ENCODE measurements at places on chromosomes 11 and 22.

- no peak for DNase-seq
Observed at GRCh38 chr11:70437111-70437784, 38.9 kb downstream of the CTTN start.

DNA sequence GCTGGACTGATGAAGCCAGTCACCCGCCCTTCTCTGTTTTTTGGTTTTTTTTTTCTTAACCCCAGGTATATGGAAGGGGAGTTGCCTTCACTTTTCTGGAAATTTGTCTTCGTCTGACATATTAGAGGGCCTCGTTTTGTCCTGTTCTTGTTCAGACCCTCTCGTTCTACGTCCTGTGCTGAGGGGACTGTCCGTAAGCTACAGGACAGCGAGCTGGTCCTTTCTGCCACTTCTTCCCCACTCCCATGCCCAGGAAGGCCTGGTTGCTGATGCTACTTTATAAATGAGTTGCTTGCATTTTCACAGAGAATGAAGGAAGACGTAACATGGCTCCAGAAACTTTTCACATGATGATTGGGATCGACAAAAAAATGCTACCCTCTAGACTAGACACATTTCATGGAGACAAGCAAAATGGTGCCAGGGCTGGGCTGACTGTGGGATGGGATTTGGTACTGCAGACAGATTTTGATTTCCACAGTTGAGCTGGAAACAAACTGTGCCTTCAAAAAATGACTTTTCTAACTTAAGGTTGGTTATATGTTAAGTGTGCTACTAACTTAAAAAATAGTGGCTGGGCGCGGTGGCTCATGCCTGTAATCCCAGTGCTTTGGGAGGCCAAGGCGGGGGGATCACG, 27.2 kb upstream of the CRKL start:
- DNase-seq, result no peak

- DNase-seq, result no peak
Observed at GRCh38 chr11:43578346-43579170, 102.0 kb upstream of the HSD17B12 start.

- no peak for DNase-seq
Observed at GRCh38 chr11:126132319-126132718, 69.7 kb upstream of the CDON start.

GRCh38 chr11:123822599-123822998, 16.4 kb upstream of the OR6M1 start:
- DNase-seq, result no peak

GRCh38 chr11:122751292-122752070, 86.8 kb upstream of the CRTAM start:
- no peak for DNase-seq

DNA sequence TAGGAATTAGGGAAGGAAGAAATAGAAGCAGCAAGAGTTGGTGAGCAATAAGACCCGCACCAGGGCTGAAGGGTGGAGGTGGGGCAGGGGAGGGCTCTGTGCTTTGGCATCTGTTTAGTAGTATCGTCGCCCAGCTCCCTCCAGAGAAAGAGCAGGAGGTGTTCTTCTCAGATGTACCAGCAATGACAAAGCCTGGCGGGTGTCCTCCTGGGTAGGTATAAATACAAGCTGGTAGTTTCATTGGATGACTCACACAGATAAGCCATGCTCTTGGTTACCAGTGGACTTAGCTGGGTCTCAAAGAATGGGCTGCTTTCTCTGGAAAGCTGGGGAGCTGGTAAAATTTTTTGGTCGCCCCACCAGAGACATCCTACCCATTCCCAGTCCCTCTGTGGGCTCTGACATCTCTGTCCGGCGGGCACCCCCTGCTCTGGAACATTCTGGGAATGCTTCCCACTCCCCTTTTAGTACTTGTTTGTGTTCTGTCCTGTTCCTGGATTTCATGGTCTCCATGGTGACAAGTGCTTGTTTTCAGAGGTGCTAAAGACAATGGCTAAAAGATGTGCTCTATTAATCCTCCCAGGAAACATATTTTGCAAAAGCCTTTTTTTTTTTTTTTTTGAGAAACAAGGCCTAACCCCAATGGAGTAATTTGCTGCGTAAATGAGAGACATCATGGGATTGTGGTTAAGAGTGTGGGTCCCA, 15.4 kb upstream of the TUBA8 start:
- no peak for DNase-seq

DNA sequence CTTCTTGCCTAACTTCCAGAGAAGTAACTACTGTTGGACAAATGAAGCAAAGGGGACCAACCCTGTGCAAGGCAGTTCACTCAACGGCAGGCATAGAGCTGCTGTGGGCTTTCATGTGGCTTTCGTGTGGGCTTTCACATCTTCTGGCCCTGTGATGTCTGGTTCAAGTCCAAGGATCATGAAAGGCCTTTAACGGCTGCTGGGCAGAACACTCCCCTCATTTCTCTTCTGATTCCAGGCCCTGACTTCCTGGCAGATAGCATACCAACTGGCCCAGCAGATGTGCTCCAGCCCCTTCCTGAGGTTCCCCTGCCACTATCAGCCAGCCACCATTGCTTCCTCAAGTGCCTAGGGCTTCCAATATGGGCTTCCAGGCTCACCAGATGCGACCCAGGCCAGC, 28.7 kb upstream of the CTR9 start:
- no peak for DNase-seq

DNA sequence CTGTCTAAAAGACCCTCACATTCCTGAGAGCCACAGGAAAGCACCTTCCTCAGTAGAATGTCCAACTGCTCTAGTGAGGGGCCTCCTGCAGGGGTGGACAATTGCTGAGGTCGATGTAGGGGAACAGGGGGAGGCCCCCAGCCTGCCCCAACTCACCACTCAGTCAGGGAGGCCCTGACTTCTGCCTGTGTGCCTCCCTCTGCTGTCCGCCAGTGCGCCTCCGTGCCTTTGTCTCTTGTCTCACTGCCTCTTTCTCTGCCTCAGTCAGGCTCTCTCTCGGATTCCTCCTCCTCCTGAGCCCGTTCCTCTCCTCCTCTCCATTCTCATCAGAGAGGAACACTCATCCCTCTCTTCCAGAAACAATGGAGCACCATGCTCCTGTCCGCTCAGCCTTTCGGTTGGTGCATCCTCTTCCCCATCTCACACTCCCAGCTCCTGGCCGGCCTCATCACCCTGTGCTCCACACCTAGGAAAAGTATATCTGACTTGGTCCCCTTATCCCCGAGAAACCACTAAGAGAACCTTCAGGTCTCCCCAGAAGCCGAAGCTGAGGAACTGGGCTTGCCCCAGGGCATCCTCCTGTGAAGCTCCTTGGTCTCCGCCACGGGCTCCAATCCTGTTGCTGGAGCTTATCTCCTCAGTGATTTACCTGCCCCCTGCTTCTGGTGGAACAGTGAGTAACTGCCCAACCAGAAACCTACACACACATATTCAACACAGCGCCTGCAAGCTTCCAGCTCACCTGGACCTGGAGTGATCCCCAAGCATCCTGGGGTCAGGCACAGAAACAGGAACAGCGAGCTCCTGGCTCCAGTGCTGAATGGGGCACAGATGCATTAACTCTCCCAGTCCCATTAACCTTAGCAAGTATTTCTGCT, 2.3 kb downstream of the B3GAT1 start:
- DNase-seq, result no peak

DNA sequence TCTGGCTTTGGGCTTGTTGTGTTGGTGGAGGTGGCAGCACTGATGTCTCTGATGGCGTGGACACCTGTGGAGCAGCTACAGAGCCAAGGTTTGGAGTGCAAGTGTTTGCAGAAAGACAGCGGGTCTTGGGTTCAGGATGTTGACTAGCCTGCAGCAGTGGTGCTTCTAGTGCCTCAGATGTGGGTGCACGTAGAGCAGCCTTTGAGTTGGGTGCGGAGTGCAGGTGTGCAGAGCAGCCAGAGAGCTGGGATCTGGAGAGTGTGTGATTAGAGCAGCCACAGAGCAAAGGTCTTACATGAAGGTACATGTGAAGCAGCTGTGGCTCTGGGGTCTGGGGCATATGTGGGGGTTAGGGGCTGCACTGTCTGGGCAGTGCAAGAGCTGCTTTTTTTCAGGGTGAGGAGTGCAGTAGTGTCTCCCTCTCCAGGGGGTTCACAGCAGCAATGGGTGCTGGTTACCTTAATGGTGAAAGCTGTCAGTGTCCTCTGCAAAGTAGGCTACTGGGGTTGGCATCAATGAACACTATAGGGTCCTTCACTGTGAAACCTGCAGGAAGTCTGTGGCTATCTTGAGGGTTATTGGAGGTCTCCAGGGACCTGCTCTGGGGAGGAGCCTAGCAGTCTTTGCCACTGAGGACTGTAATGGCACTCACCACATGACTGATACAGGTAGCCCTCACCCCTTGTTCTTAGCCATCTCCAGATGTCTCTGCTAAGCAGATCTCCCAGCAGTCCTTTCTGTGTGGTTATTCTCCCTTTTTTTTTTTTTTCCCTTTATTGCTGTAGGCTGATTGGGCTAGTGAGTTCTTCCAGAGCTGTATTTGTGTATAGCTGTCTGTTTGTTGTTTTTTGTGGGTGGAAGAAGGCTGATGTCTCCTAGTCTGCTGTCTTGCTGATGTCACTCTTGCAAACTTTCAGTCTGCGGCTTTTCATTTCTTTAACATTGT, 14.3 kb downstream of the BIRC2 start:
- DNase-seq, result no peak

GRCh38 chr11:68338051-68338780, 25.8 kb downstream of the LRP5 start:
- DNase-seq, result no peak

DNA sequence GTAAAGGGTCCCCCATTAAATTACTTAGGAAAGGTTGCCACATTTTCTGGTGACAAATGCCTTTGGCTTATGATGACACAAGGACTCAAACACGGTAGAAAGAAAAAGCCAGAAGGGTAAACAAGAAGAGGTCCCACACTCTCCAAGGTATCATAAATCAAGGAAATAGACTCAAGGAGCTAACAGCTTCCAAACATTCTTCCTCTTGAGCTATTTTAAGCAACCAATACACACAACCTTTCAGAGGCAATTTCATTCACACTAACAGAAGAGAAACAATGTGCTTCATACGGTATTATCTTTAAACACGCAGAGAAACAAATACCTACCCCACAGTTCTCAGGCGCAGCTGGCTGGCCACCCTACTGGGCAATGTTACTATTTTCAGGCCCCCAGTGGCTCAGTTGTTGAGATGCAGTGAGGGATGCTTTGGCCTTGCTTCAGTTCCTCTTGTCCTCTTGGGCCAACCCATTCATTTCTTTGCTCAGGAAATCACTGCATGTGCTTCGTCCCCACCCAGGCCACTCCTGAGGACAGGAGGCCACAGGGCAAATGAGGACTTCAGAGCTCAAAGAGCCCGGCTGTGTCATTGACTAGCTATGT, 15.8 kb downstream of the ABTB2 start:
- DNase-seq, result no peak

- peak; percentile 88 for DNase-seq
Observed at GRCh38 chr11:66344550-66345315, at the start of gene BRMS1. Gene BRMS1 (minus strand): TSS chr11:66345104. CDS start chr11:66342234, 2,870 bp downstream.

DNA sequence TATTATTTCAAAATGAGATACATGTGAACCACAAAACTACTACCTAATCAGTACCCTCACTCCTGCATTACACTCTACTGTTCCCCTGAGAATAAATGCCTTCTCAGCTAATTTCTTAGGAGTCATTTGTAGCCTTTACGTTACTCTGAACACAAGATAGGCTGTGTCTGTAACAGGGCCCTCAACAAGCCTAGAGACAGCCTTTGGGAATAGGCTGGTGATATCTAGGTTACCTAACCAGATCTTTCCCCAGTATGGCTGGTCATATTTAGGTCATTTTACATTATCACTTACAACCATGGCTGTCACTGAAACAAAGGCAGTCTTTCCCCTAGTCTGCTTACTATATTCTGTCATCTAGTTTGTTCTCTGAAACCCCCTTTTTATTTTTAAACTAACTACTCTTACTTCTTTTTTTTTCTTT, 14.2 kb downstream of the ATM start:
- DNase-seq, result no peak

DNA sequence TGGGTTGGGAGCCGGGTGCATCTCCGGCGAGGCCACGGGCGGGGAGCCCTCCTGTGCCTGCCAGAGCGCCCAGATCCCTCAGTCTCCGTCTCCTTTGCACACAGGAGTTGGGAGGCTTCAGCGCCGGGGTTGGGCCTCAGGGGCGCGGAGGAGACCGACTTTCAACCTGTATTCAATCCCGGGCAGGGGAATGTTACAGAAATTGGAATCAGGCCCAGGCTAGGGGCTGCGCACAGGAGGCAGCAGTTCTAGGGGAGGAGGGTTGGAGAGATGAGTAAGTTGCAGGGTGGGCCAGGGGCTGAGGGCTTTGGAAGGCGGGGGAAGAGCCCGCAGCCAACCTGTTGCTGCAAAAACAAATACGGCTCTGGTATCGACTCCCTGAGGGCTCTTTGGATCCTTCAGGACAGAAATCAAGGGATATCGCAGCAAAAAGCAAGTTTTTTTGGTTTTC, 640 bp upstream of the KCNA4 start:
- DNase-seq, result no peak

DNA sequence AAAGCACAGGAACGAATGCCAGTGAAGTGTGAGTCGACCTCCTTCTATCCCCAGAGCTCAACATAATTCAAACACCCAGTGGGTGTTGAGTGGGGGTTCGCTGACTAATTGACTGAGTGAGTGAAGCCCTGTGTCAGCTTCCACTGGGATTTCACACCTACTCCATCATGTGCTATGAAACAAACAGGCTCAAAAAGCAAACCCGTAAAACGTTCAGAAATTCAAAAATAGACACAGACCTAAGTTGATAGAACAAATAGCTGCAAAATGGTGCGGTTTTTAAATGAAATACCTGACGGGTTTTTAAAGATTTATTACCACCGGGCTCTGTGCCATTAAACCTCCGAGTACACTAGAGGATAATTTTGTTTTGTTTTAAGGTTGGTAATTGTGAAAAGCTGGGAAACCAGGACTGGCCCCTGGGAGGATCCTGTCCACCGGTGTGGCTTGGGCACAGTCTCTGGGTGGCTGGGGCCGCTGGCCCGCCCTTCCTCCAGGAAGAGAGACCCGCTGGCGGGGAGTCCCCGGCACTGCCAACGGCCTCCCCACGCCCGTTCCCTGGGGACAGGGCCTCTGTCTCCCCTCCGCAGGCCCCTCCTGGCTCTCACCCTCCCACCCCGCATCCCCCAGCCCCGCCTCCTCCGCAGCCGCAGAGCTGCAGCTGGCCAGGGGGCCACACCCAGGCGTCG, 13.6 kb downstream of the KCNJ5 start:
- DNase-seq, result peak; percentile 41

GRCh38 chr11:64925536-64926436, 1.3 kb downstream of the PPP2R5B start:
- no peak for DNase-seq

GRCh38 chr22:44260216-44261035, 52.3 kb downstream of the SHISAL1 start:
- DNase-seq, result no peak

DNA sequence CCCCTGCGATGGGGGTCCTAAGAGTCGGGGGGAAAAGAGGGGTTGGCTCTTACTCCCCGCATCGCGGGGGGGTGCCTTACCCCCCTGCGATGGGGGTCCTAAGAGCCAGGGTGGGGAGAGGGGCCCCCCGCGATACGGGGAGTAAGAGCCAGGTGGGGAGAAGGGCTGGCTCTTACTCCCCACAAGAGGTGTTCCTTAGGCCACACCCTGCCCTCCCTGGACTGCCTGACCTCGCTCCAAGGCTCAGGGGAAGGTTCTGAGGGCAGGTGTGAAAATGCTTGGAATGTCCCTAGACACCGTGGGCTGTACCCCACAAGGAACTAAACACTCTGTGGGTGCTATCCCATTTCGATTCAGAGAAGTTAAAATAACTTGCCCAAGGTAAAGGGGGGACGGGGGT, 7.8 kb downstream of the UNC93B1 start:
- no peak for DNase-seq

- DNase-seq, result no peak
Observed at GRCh38 chr11:36079878-36080675, 136.2 kb downstream of the LDLRAD3 start.

- DNase-seq, result no peak
Observed at GRCh38 chr11:130616573-130616972, 168.1 kb downstream of the ADAMTS15 start.

Measured in NCI-H510A (cell line).